ENCODE measurements at places on chromosomes 3 and 15.

- DNase-seq: no peak
Observed at GRCh38 chr3:3648988-3649679, 150.1 kb upstream of the LRRN1 start.

GRCh38 chr3:26997226-26997625 lies 372.0 kb downstream of the NEK10 start:
- no peak for DNase-seq

DNA sequence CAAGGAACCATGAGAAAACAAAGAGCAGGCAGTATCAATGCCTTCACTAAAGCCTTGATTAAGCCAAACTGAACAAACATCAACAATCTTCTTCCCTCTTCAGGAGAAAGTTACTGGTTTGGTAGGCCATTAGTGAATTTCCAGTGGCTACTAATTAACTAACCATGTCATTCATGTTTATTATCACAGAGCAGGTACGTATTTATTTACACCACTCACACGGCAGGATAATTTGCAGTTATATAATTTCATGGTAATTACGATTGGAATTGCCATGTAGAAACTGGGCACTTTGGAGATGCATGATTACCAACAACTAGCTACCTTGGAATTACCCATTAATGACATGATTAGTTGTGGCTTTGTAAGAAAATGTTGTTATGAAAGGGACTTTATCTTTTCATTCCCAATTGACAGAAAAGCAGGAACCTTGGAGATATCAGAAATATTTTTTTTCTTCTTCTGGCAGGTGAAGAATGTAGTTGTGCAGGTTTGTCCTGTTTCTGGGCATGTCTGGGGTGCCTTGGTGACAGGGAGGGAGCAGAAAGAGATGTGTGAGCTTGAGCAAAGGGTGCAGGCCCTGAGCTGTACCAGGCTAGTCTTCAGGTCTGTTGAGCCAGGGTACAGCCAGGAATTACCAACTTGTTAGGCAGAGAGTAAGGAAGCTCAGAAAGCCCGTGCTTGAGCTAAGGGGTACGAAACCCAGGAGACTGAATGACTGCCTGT lies 310.7 kb downstream of the RORA start:
- DNase-seq: no peak

GRCh38 chr15:45606841-45607240 lies 19.7 kb downstream of the BLOC1S6 start:
- no peak for DNase-seq

- DNase-seq: no peak
Observed at GRCh38 chr3:42853056-42853455, 22.6 kb downstream of the CYP8B1 start.

DNA sequence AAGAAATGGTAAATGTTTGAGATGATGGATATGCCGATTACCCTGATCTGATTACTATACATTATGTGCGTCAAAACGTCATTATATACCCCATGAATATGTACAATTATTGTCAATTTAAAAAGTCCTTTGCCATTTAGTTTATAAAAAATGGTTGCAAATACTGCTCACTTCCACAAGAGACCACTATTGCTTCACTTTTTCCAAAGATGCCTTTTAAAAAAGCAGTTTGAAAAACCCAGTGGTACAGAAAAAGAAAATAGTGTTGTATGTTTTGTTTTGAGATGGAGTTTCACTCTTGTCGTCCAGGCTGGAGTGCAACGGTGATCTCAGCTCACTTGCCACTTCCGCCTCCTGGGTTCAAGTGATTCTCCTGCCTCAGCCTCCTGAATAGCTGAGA lies 39.3 kb downstream of the EDEM1 start:
- no peak for DNase-seq

- DNase-seq: no peak
Observed at GRCh38 chr3:53483821-53484220, 10.6 kb upstream of the CACNA1D start.

DNA sequence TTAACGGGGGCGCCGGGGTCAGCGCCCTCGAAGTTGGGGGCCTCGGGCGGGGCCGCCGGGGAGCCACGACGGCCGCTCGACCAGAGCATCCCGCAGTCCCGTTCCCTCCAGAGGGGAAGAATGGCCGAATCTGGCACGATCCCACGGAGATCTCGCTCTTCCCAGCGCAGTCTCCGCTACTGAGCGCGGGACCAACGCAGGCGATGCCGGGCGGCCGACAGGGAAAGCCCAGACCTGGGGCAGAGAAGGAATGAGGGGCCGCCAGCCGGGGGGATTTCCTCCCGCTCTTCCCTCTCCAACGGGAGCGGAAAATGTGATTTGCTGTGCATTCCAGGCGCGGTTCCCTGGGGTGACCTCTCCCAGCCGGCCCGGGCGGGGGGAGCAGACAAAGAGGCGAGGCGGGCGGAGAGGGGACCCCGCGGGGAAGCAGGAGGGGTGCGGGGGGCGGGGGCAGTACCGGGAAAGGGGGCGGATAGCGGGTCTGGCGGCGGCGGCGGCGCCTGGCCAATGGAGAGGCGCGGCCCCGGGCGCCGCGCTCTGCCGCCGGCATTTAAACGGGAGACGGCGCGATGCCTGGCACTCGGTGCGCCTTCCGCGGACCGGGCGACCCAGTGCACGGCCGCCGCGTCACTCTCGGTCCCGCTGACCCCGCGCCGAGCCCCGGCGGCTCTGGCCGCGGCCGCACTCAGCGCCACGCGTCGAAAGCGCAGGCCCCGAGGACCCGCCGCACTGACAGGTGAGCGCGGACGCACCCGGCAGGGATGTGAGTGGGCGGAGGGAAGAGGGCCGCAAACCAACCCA lies at the start of gene GREM1:
Gene GREM1 (plus strand): TSS at position 579 of the 801 bp plus-strand sequence. CDS start 12,687 bp downstream, outside the sequence.
- peak; percentile 73 for DNase-seq

DNA sequence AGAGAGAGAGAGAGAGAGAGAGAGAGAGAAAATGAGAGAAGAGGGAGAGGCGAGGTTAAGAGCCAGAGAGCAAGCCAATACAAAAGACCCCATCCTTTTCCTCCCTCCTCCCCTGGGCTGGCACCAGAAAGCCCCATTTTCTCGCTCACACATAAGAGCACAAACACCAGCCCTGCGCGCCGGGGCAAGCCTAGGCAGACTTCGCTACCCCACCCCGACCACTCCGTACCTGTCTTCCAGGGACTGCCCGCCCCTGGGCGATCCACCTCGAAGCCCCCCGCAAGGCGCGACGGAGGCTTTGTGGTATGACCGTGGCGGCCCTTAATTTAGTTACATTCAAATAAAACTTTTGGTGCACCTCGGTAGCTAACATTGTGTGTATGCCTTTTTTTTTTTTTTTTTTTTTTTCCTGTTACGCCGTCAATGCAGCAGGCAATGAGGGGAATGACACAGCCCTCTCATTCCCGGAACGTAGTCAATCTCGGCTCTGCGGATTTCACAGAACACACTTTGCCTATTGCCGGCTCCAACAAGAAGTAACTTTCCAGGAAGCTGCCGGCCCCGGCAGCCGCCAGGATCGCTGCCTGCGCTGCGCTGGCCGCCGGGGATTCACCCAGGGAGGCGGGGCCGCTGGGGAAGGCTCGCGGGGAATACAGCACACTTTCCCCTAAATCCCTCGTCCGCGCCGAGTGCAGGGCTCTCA lies 7.7 kb downstream of the BCL6 start:
- no peak for DNase-seq

DNA sequence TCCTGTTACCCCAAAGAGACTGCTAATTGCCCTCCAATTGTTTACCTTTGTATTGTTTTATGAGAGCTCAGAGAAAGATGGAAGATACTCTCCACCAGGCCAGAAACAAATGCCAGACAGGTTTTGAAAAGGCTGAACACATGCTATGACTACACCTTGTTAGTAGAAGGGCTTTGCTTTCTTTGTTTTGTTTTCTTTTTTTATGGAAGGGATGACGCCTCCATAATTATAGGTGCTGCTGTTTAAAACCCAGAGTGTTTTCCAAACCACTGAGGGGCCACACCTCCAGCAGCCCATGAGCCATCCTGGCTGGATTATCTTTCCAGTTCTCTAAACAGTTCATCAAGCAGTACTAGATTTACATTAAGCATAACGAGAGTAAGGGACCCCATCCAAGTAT lies 5.6 kb upstream of the FOXP1 start:
- no peak for DNase-seq

DNA sequence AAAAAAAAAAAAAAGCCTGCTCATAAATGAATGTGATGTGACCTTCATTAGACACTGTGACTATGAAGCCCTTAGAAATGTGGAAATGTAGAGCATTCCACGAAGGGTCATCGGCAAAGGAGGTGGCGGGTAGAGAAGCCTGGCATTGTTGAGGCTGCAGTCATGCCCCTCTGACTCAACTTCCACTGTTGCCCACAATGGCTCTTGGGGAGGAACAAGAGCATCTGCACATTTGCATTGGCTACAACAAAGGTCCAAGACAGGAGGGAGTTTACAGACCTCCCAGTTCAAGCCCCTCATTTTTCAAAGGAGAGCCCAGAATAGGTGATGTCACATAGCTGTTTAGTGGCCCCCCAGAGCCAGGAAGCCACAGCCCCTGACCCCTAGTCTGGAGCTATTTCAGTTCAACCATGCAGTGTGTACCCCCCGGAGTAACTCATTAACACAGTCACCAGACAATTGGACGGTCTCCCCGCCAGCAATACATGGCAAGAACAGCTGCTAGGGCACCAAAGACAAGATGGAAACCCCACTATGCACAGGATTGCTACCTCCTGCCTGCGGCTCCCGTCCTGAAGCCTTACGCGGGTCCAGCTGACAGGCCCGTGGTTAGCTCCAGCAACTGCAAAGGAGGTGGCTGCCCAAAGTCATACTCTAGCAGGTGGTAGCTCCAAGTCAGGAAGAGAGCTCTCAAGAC lies 56.2 kb downstream of the SH3BP5 start:
- DNase-seq: no peak

DNA sequence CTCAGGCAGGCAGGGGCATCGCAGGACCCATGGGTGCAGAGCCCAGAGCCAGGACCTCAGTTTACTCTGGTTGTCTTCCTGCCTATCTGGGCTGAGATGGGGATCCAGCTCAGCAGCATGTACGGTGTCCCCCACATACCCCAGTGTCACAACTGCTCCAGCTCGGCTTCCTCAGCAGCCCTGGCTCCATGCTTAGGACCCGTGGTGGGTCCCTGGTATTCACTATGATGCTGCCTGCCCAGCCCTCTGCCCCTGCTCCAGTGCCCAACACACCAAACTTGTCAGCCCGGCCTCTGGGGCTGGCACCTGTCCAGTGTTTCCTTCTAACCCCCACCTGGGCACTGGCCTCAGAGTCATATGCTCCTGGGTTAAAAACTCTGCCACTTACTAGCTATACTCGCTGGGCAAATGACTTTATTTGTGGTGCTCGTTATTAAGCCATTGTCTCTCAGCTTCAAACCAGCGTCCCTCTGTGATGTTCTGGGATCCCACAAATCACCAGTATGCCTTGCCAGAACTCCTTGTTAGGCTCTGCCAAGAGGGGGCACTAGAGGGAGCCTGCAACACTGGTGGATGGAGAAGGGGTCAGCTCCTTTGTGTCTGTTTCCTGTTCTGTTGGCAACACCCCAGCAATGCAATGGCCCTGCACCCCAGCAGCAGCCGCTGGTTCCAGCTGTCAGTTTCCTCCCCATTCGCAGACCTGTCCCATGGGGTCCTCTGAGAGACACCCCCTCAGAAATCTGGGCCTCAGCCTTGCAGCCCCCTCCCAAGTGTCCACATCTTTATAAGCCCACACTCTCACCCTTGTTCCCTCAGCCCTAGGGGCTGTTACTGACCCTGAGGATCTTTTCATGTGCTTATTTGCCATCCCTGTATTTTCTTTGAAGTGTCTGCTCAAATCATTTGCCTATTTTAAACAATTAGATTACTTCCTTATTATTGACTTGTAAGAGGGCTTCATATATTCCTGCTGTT lies 24.1 kb upstream of the MRPS22 start:
- DNase-seq: no peak

DNA sequence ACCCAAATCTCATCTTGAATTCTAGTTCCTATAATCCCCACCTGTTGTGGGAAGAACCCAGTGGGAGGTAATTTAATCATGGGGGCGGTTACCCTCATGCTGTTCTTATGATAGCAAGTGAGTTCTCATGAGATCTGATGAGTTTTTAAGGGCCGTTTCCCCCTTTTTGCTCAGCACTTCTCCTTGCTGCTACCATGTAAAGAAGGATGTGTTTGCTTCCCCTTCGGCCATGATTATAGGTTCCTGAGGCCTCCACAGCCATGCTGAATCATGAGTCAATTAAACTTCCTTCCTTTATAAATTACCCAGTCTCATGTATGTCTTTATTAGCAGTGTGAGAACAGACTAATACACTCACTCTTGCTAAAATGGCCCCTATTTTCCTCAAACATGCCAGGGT lies 374.7 kb downstream of the TUSC7 start:
- no peak for DNase-seq

- DNase-seq: no peak
Observed at GRCh38 chr3:21152555-21152954, 598.5 kb downstream of the ZNF385D start.

DNA sequence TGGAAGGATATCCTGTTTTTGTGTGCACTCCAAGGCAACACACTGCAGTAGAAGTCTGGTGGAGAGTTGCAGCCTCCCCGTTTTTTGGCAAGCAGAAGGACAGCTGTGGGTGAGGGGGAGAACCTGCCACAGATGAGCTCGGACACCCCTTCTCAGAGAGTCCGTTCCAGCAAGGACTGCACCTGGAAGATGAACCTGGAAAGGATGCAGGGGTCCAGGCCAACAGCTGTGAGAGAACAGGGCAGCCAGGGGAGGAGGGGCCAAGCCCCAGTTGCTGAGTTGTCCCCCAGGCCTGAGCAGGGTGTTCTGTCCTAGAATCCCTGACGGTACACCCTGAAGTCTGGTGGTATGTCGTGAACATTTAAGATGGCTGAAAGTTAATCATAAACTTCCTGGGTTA lies 30.2 kb downstream of the ZXDC start:
- no peak for DNase-seq

- DNase-seq: no peak
Observed at GRCh38 chr3:49053543-49053942, 24.3 kb upstream of the IMPDH2 start.

- no peak for DNase-seq
Observed at GRCh38 chr3:68996356-68996995, 17.0 kb downstream of the EOGT start.

GRCh38 chr3:5205165-5205941 lies 17.8 kb downstream of the EDEM1 start:
- no peak for DNase-seq

Measured in head of caudate nucleus (tissue), 42 donors.